ENCODE measurements at places on chromosomes 5 and 9.

- H3K36me3 ChIP-seq = no peaks in the 10 kb centered on the region
- H3K27me3 ChIP-seq = peaks cover 34% of the 10 kb centered on the region
- no peak overlapping the region for H3K27ac ChIP-seq
- no peak for DNase-seq
- H3K4me1 ChIP-seq = no peaks in the 10 kb centered on the region
These were observed 37.5 kb upstream of the SHB start for GRCh38 chr9:38106488-38106887.

- no peaks in the 10 kb centered on the region for H3K36me3 ChIP-seq
- H3K27ac ChIP-seq = no peak overlapping the region
- DNase-seq = no peak
- H3K4me1 ChIP-seq = no peaks in the 10 kb centered on the region
- peaks cover 76% of the 10 kb centered on the region for H3K27me3 ChIP-seq
These were observed 62.8 kb downstream of the HMCN2 start for GRCh38 chr9:130328349-130328801.

DNA sequence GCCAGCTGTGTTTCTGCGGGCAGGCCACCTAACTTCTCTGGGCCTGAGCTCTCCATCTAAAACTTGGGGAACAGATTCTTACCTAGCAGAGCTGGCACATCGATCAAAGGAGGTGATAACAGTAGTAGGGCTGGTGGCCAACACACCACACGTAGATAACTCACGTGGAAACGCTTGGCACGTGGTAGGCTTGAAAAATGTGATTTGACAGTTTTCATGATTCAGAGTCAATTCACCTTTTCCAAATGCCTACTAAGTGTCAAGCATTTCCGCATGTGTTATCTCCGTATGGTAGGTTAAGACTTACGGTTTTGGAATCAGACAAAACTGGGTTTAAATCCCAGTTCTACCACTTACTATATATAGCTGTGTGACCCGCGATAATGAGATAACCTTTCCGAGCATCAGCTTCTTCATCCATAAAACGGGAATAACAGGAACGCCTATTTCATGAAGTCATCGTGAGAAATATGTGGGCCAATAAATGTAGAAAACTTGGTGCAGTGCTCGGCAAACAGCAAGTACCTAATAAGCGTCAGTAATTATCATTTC lies 25.5 kb downstream of the NDUFA8 start:
- H3K4me1 ChIP-seq = no peaks in the 10 kb centered on the region
- H3K27me3 ChIP-seq = peaks cover 29% of the 10 kb centered on the region
- H3K4me3 ChIP-seq = no peak overlapping the region
- no peaks in the 10 kb centered on the region for H3K36me3 ChIP-seq
- H3K27ac ChIP-seq = no peak overlapping the region

- H3K4me1 ChIP-seq = no peaks in the 10 kb centered on the region
- no peak for DNase-seq
- no peaks in the 10 kb centered on the region for H3K36me3 ChIP-seq
- no peak overlapping the region for H3K4me3 ChIP-seq
These were observed 131.5 kb upstream of the NFIL3 start for GRCh38 chr9:91555132-91555531.

DNA sequence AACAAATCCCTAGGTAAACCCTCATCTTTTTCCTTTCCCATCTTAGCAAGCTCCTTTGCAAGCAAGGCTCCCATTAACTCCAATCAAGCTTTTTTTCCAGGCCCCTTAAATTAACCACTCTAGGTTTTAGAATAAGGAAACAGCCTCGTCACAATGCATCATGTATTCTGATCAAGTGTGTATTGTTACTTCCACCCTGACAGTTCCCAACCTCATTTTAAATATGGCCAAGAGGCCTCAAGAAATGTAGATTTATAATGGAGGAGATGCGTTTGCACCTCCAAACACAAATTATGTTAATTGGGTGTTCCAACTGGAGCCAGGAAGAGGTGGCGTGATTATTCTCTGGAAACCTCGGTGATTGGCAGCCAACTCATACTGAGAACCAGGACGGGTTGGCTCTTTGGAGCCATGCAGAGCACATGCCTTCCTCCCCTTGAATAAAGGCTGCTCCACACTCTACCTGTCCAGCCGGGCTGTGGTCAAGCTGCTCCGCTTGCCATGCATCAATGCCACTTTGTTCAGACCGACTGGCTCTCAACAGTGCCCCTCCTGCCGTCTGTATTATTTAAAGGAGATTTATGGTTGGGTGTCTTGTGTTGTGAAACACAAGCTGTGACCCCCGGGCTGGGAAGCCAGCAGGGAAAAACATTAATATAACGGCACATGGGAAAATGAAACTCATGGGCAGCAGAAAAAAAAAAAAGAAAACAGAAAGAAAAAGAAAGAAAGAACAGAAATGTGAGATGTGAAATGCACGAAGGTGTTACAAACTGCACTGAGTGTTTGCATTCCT lies 191.1 kb downstream of the EBF1 start:
- peaks cover 3% of the 10 kb centered on the region for H3K36me3 ChIP-seq
- peaks cover 79% of the 10 kb centered on the region for H3K4me1 ChIP-seq
- H3K27me3 ChIP-seq = no peaks in the 10 kb centered on the region
- DNase-seq = no peak
- peak overlapping the region; percentile 86 for H3K27ac ChIP-seq

- no peaks in the 10 kb centered on the region for H3K27me3 ChIP-seq
- no peak for DNase-seq
- peaks cover 15% of the 10 kb centered on the region for H3K4me1 ChIP-seq
These were observed 225.2 kb downstream of the ROR2 start for GRCh38 chr9:91724609-91725505.

DNA sequence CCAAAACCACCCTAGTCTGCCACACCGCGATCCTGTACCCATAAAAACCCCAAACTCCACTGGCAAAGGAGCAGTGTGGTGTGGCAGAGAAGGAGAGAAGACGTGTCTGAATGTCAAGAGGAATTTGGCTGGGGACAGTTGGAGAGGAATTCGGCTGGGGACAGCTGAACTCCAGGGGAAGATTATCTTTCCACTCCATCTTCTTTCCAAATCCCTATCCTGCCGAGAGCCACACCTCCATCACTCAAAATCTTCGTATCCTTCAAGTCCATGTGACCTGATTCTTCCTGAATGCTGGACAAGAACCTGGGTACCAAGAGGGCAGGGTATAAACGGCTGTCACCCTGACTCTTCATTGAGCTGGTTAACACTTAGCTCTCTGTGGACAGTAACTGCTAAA lies 448.1 kb downstream of the ARHGEF28 start:
- no peak for DNase-seq
- H3K4me3 ChIP-seq = no peak overlapping the region
- no peaks in the 10 kb centered on the region for H3K27me3 ChIP-seq
- no peaks in the 10 kb centered on the region for H3K36me3 ChIP-seq

DNA sequence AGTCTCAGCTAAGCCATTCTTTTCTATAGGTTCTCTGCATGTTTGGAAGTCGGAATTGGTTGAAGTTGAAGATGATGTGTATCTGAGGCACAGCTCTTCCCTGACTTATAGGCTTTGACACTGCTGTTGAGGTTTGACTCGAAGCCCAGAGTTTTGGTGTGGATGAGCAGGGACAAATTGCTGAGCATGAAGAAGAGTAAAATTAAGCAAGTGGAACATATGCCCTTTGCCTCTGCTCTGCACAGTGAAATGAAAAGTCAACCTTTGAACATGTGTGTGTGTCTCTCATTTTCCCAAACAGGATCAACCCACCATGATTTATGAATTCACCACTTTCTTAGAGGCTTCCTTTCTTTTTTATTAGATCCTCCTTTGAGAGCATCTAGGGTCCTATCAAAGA lies 8.5 kb downstream of the HMHB1 start:
- no peak overlapping the region for H3K4me3 ChIP-seq
- no peaks in the 10 kb centered on the region for H3K36me3 ChIP-seq
- DNase-seq = no peak
- H3K27me3 ChIP-seq = no peaks in the 10 kb centered on the region

GRCh38 chr5:5313101-5313635 lies 109.3 kb upstream of the ICE1 start:
- no peak overlapping the region for H3K4me3 ChIP-seq
- H3K27ac ChIP-seq = no peak overlapping the region
- H3K4me1 ChIP-seq = no peaks in the 10 kb centered on the region
- DNase-seq = no peak
- no peaks in the 10 kb centered on the region for H3K27me3 ChIP-seq

- DNase-seq = no peak
- H3K36me3 ChIP-seq = no peaks in the 10 kb centered on the region
- H3K4me3 ChIP-seq = peak overlapping the region; percentile 100
- H3K27me3 ChIP-seq = no peaks in the 10 kb centered on the region
These were observed 607 bp downstream of the UQCRQ start for GRCh38 chr5:132867046-132867451.

DNA sequence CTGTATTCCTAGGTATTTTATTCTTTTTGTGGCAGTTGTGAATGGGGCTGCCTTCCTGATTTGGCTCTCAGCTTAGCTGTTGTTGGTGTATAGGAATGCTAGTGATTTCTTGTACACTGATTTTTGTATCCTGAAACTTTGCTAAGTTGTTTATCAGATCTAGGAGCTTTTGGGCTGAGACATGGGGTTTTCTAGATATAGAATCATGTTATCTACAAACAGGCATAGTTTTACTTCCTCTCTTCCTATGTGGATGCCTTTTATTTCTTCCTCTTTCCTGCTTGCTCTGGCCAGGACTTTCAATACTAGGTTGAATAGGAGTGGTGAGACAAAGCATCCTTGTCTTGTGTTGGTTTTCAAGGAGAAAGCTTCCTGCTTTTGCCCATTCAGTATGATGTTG lies 129.9 kb downstream of the DMXL1 start:
- no peak for DNase-seq
- H3K27ac ChIP-seq = peak overlapping the region; percentile 37
- H3K4me1 ChIP-seq = peaks cover 40% of the 10 kb centered on the region
- H3K4me3 ChIP-seq = no peak overlapping the region
- no peaks in the 10 kb centered on the region for H3K27me3 ChIP-seq
- peaks cover 36% of the 10 kb centered on the region for H3K36me3 ChIP-seq

- H3K27me3 ChIP-seq = peaks cover 32% of the 10 kb centered on the region
- no peak overlapping the region for H3K27ac ChIP-seq
- H3K4me3 ChIP-seq = no peak overlapping the region
These were observed 509.3 kb downstream of the KDM4C start for GRCh38 chr9:7266911-7267595.

GRCh38 chr9:70880535-70880934 lies 240.9 kb downstream of the TRPM3 start:
- DNase-seq = no peak
- H3K27me3 ChIP-seq = peaks cover 2% of the 10 kb centered on the region
- no peaks in the 10 kb centered on the region for H3K36me3 ChIP-seq

GRCh38 chr5:126808521-126808988 lies 31.6 kb downstream of the LMNB1 start:
- H3K4me3 ChIP-seq = peak overlapping the region; percentile 50
- peak; percentile 46 for DNase-seq
- H3K27me3 ChIP-seq = no peaks in the 10 kb centered on the region

- no peak for DNase-seq
- no peak overlapping the region for H3K27ac ChIP-seq
- H3K4me1 ChIP-seq = no peaks in the 10 kb centered on the region
- peaks cover 4% of the 10 kb centered on the region for H3K27me3 ChIP-seq
- H3K4me3 ChIP-seq = no peak overlapping the region
- H3K36me3 ChIP-seq = no peaks in the 10 kb centered on the region
These were observed 465.4 kb downstream of the ICE1 start for GRCh38 chr5:5887833-5888232.

- DNase-seq = no peak
- H3K4me1 ChIP-seq = no peaks in the 10 kb centered on the region
- H3K4me3 ChIP-seq = no peak overlapping the region
- H3K36me3 ChIP-seq = no peaks in the 10 kb centered on the region
These were observed 200.0 kb downstream of the NR2F1-AS1 start for GRCh38 chr5:93381057-93381456.

DNA sequence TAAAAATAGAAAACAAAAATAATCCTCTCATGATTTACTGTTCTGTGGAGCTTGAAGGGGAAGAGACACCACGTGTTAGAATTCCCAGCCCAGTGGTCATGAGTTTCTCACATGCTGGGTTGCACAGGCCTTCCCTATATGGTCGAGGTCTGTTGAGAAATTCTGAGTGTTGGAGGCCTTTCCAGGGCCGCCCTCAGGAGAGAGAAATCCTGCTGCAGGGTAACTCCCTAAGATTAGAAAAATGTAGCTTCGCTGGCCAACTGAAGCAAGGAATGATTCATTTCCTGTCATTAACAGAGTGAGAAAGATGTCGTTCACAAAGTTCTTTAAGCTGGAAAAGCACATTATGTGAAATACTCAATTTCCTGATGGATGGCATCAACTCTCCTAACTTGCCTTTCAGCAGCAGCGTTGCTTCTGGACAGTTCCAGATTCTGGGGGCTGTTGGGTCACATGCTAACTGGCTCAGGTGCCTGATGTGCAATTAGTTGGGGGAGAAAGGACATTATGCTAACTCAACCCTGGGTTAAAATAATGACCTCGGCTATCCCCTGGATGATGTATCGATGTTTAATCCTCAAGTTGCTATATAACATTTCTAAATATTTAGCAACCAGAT lies 104.8 kb upstream of the CD180 start:
- no peak overlapping the region for H3K4me3 ChIP-seq
- no peaks in the 10 kb centered on the region for H3K4me1 ChIP-seq
- DNase-seq = no peak
- peaks cover 8% of the 10 kb centered on the region for H3K27me3 ChIP-seq

Data from naive B cell (primary cell).